ENCODE measurements at places on chromosomes 7 and 10.

DNA sequence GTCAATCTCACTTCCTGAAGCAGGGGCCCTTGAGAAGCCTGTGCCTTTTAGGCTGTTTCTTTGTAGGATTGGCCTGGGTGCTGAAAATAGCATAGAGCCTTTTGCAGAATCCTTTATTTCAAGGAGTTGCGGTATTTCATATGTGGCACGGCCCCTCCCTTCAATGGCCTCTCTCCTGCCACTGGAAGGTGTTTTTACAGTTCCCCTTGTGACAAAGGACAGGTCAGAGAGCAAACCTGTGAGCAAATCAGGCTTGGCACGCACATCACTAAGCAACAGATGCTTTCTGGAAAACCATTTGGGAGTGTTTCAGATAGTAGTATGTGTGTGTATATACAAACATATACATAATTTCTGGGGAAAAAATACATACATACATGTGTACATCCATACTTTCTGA lies 388.6 kb upstream of the C7orf33 start:
- no peak for DNase-seq

GRCh38 chr7:139095194-139095659 lies 14.3 kb downstream of the ZC3HAV1 start:
- peak; percentile 35 for DNase-seq

DNA sequence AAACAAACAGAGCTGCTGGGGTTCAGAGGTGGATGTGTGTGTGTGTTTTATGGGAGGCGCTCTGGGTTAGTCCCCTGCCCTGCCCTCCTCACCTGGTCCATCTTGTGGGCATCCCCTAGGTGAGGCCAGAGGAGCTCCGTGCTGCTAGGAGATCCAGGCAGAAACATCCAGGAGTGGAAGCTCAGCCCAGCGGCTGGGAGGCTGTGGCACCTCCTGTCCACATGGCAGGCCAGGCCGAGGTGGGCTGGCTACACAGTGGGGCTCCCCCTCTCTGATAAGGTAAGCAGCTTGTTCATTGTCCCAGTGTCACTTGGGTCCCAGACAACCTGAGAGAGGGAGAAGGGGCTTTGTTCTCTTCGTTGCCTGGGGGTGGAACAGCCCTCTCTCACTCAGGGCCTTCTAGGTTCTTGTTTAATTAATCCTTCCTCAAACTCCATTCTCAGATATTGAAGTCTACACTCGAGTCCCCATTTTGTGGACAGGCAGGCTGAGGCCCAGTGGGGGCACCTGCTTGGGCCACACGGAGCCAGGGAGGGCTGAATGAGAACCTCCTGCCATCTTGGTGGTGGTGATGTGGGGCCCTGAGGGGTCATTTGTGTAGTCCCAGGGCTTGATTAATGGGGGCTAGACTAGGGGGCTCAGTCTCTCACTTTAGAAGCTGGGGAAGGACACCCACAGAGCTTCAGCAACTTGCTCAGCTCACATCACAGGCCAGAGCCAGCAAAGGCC lies 216.8 kb upstream of the GPR26 start:
- DNase-seq = no peak

DNA sequence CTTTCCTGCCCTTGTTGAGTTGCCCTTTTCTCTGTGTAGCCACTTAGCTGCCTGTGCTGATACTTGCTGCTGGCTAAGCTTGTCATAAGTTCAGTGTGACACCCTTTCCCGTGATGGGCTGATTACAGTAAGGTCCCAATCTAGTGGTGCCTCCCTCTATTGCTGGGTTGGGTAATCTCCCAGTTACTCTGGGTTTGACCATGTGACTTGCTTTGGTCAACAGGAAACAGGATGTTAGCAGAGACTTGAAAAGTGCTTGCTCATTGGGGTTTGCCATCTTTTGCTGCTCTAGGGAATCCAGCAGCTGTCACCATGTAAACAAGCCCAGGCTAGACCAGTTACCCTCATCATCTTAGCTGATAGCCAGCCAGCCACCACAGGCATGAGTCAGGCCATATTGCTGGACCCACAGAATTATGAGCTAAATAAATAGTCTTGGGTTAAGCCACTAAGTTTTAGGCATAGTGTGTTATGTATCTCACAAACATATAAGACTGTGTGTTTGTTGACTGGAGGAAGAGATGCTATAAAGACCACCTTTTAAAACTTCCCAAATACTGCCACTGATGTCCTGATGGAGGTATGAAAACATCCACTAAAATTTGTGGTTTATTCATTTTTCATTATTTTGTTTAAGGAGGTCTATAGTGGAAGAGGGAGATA lies 4.0 kb upstream of the LEP start:
- no peak for DNase-seq

- DNase-seq = no peak
Measured at GRCh38 chr7:109213081-109213480, 643.4 kb downstream of the DNAJB9 start.

GRCh38 chr7:127392182-127392565 lies 334 bp downstream of the ZNF800 start:
- peak; percentile 31 for DNase-seq

GRCh38 chr10:34495938-34496337 lies 319.2 kb downstream of the PARD3 start:
- DNase-seq = no peak

DNA sequence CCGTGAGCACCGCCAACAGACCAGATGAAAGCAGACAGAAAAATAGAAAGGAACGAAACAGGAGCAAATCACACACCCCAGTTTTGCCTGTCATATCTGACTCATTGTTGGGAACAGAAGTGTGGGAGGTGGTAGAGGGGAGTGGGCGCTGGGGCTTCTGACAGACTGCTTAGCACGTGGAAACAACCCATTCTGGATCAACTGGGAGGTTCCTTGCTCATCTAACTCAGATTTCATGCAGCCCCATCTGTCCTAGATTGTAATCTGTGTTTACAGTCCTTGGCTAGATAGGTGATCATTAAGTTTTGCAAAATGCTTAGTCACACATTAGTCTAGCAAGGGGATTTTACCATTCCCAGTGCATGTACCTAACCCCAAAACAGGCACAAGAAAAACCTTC lies 154.1 kb downstream of the NRP1 start:
- peak; percentile 6 for DNase-seq

- DNase-seq = no peak
Measured at GRCh38 chr10:102368077-102368476, 27.4 kb upstream of the NFKB2 start.

GRCh38 chr7:151174246-151175046 lies 7.0 kb upstream of the GBX1 start:
- no peak for DNase-seq

- no peak for DNase-seq
Measured at GRCh38 chr7:36185756-36186155, 32.7 kb downstream of the EEPD1 start.

DNA sequence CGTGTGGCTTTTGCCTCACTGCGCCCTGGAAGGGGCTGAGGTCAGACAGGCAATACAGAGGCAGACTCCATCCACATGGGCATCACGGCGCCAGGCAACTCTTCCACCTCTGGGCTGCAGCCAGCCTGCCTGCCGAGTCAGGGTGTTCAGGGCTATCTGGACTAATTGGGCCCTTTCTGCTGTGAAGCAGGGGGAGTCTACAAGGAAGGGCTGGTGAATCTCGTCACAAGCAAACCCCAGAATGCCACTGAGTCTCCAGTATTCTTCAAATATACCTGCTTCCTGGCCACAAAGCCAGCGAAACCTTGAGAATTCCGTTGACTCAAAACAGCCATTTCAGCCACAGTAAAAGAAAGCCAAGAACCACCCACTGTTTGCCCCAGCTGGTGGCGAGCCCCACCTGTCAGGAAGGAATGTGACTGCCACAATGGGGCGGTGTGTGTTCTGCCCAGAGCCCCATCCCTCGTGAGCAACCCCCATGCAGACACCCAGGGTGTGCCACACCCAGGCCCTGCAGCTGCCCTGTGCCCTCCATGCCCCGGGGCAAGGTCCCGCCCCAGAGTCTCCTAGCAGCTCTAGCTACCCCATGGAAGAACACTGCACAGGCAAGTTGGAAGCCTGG lies 117.3 kb downstream of the FAM53B start:
- DNase-seq = no peak

DNA sequence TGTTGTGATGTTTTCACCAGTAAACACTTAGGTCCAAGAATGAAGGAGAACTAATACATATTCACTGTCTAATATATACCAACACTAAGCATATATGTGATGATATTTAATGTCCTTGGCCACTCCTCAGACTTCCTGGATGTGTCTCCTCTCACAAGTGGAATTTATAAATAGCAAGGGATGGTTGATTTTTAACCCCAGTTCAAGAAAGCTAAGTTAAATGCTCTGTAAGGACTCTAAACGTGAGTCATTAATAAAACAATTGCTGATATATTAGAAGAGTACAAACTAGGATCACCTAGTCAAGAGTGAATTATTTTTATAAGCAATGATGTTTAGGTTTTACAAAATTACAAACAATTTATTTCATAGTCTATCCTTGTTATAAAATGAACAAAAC lies 355.9 kb upstream of the TMEM229A start:
- no peak for DNase-seq

- no peak for DNase-seq
Measured at GRCh38 chr7:144102041-144102440, 7.3 kb upstream of the OR2A2 start.

DNA sequence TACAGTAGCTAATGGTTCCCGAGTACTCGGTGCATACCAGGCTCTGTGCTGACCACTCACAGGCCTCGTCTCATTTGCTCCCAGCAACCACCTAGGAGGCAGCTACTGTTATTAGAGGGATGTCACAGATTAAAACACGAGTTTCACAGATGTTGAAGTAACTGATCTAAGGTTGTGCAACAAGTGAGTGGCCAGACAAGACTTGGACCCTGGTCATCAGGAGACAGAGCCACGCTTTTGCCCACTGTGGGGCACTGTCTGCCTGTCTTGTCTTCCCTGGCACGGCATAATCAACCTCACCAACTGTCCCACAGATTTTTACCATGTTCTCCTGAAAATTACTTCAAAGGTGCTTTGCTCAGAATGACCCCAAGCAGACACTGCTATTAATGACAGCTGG lies 111.6 kb upstream of the HABP2 start:
- no peak for DNase-seq

- DNase-seq = no peak
Measured at GRCh38 chr7:134766779-134767519, 12.5 kb upstream of the CALD1 start.

- no peak for DNase-seq
Measured at GRCh38 chr7:18494821-18495408, 634 bp upstream of the HDAC9 start.

- no peak for DNase-seq
Measured at GRCh38 chr10:29746080-29746797, 111.5 kb upstream of the SVIL start.

DNA sequence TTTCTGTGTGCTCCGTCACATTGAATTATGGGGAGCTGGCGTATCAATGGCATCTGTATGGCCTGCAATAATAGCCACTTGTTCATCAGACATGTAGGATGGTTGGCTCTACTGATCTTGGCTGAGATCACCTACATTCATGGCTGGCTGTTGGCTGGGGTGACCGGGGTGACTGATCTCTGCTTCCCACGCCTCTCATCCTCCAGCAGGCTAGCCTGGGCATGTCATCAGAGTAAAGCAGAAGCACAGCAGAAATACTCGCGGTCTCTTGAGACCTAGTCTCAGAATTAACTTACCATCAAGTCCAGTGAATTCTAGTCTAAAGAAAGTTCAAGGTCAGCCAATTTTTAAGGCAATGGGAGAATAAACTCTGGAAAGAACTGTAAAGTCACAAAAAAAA lies 257.7 kb upstream of the GLI3 start:
- no peak for DNase-seq

DNA sequence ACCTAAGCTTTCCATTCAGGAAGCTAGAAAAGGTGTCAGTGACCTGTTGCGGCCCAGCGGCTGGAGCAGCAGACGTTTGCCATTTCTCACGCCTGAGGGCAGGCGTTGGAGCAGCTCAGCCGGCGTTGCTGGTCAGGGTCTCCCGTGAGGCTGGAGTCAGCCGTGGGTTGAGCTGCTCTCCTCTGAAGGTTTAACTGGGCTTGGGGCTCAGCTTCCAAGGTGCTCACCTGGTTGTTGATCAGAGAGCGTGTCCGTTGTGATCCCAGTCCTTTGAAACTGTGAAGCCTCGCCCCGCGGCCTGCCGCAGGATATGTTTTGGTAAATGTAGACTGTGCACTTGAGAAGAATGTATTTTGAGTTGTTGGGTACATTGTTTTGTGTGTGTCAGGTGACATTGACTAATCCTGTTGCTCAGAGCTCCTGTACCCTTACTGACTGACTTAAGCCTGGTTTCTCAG lies 20.6 kb upstream of the PWWP2B start:
- DNase-seq = no peak

GRCh38 chr7:38375453-38375852 lies 102.0 kb upstream of the TARP start:
- no peak for DNase-seq

DNA sequence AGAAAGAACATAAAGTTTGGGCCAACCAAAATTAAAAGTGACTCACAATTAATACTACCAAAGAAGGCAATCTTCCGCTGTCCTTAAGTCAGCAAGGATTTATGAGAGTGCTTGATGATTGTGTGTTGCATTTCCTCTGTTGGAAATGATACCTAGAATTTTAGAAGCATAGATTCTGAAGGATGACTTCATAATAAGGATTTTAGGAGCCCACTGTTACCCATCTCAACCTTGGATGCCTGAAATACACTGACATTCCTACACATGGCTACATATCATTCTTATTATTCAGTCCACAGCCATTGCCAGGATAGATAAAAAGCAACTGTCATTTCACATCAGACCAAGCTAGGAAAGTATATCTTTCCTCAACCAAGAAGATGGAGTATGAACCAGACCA lies 823.8 kb downstream of the LRMDA start:
- no peak for DNase-seq

DNA sequence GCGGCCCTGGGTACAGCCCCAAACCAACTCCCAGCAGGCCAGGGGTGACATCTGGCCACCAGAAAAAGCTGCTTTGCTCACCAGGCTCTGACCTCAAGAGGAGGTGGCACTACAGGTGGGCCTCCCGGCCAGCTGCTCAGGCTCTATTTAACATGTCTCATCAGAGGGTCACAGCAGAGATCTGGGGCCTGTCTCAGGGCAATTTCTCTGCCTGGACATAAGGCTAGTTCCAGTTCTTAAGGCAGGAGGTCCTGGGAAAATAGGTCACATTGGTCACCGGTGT lies 88.6 kb downstream of the GFRA1 start:
- no peak for DNase-seq

DNA sequence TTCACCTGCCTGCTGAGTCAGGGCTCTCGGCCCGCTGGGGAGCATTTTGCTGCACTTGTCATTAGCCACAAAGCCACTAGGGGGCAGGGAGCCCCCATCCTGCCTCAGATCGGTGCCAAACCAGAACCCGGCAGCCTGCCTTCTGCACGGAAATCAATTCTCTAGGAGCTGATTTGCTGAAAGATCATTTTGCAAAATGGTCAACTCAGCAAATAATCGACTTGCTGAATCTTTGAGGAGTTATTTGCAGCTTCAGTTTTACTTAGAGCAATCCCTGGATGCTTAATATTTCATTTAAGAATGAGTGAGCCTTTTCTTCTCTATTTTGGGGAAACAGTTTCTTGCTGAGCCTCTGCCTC lies 1.7 kb upstream of the GIMAP8 start:
- peak; percentile 71 for DNase-seq

- no peak for DNase-seq
Measured at GRCh38 chr10:127186813-127187212, 9.6 kb downstream of the INSYN2A start.

- DNase-seq = no peak
Measured at GRCh38 chr7:80528689-80529088, 16.8 kb upstream of the GNAT3 start.
